ENCODE measurements at places on chromosomes 11 and 22. TPM values are rescaled to one million over a fixed set of nuclear protein-coding genes. Genes with fewer than 3 reads are reported as not detected.

GRCh38 chr11:115334932-115335788 is 169.1 kb downstream of the CADM1 start:
- DNase-seq = no peak

GRCh38 chr11:130769782-130770535 is 146.3 kb downstream of the SNX19 start:
- no peak for DNase-seq

Gene KRTAP5-10
- total RNA-seq = not detected

DNA sequence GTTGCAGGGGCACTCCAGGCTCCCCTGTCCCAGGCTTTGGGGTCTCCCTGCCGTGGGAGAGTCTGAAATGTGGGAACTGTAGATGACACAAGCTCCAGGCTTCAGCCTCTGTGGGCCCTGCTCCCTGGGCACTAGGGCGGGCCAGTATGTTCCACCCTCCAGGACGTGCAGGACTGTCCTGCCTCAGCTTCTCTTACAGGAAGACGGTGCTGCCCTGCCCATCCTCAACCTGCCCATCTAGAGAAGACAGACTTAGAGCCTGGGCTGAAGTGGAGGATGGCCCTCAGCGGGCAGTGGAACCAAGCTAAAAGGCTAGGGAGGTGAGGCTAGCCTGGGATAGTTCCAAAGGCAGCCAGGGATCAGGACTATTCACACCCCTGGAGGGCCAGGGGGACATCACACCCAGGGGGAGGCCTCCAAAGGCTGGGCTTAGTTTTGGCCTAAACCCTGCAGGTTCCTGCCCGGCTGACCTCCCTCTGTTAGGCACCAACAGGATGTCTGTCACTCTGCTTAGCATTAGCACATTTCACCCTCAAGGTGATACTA is 4.0 kb upstream of the CERK start:
- DNase-seq = no peak

DNA sequence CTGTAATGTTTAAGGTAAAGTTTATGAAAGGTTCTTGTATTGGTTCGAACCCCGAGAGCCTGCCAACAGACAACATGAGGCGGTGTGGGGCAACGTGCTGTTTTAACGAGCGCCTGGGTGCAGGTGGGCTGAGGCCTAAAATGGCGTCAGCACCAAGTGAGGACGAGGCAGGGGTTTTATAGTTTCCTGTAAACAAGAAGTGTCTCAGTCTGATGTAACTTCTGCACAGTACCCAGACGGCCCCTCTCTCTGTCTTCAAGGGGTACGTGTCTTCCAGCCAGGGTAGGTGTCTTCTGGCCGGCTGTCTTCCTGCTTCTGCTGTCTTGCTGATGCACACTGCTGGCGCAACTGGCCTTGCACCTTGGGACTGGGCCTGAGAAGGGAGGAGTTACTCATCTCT is 2.7 kb downstream of the PPFIBP2 start:
- peak; percentile 25 for DNase-seq
